ENCODE measurements at places on chromosomes 11 and 22. TPM values are rescaled to one million over a fixed set of nuclear protein-coding genes. Genes with fewer than 3 reads are reported as not detected.
A peak's percentile ranks its signal among the peaks of the same experiment; 100 is the strongest.

The MMP8 gene
- total RNA-seq, result 31.6 TPM

GRCh38 chr11:64802370-64803157 lies 450 bp downstream of the MAP4K2 start:
- no peak for DNase-seq

- no peak for DNase-seq
Measured at GRCh38 chr22:40684728-40685127, 5.4 kb downstream of the MCHR1 start.

GRCh38 chr22:45321827-45322226 lies 12.1 kb downstream of the FAM118A start:
- no peak for DNase-seq

DNA sequence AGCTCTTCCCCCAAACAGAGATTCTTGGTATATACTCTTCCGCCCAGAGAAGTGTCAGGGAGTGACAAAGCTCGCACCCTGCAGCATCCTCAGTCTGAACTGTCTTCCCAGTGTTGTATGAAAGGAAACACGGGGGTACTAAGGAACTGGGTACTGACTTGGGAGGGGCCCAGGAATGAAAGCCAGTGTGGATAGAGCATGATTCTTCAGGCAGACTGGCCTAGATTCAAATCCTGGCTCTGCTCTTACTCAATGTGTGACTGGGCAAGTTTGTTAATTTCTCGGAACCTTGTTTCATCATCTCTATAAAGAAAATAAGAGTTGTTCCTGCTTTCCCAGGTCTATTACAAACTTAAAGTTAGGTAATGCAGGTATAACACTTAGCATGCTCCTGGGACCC lies 266.0 kb upstream of the NARS2 start:
- no peak for DNase-seq

The UBQLN3 gene
- not detected for total RNA-seq

DNA sequence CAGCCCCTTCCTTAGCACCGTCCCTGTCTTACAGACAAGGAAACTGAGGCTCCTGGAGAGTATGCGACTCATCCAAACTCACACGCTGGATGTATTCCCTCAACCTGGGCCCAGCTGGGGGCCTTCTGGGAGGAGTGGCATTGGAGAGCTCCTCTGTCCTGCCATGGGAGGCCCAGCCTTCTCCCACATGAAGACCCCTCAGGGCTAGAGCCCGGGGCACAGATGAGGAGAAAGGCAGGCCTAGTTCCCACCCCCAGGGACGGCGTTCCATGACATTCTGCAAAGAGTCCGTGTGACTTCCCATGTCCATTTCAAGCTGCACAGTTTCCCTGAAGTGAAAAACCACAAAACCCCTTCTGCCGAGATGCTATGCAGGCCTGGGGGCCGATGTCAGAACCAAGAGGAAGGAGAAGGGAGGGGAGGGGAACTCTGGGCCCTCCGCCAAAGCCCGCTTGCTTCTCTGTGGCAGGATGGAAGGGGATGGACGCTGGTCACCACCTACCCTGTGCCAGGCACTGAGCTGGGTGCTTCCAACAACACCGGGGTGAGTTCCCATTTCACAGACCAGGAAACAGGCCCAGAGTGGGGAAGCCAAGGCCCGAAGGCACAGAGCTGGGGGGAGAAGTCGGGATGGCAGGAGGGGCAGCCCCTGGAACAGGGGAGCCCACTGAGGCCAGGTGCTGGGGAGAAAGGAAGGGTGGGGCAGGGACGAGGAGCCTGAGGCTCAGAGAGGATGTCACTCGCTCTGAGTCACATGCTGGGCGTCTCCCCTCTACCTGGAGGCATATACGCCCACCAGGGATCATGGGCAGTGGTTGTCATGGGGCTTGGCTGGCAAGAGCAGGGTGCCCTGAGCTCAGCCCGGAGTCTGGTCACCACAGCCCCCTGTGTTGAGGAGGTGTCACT lies 15.7 kb downstream of the RAC2 start:
- DNase-seq, result no peak

DNA sequence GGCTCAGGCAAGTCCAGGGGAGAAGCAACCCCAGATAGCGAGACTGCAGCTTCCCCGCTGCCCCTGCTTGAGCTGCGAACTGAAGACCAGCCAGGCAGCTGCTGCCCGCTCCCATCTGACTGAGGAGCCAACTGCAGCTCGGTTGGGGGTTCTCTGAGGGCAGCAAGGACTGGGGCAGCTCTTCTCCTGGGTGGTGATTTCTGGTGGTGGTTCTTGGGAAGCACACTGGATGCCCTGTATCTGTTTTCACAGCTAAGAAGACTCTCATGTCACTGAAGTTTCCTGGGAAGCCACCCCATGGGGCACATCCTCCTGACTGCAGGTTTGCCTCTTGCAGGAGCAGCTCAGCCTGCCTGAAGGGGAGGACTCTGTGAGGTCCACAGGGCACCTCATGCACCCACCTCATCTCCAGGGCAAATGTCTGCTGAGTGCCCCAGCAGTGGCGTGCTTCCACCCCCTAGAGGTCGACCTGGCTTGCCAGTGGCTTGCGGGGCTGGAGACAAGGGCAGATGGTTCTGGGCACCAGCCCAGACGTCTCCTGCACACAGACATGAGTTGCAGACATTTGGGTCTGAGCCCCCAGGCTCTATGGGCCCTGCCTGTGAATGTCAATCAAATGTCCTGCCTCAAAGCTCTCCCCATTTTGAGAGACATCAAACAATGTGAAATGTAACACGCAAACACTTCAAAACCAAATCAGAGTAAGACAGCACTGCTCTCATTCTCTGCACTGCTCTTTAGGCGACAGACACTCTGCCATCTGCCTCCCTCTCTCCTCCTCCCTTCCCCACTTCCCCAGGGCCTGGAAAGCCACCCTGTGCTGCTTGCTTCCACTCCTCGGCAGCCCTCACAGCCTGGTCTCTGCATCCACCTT lies 800.9 kb downstream of the BRD1 start:
- peak; percentile 30 for DNase-seq

DNA sequence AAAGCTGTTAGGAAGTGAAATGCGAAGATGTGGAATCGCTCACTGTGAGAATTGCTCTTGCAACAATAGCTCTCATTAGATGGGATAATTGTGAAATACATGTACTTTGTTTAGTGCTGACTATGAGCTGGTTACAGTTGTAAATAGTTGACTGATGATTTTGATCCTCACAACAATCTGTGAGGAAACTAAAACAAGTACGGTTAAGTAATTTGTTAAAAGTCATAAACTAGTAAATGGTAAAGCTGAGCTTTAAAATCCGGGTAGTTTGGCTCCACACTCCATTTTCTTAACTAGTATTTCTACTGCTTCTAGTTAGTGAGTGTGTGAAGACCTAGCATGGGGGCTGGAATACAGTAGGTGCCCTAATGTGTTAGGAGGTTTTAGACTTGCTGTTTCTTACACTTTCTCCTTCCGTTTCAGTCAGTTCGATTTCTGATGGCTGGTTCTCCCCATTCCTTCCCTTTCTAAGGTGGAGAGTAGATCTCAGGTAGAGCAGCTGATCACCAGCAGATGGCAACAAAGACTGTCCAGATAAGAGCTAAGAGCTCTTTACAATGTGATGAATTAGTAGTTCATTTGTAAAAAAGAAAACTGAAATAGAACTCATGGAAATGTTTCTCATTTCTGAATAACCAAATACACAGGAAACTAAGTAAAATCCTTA lies 16.3 kb upstream of the CYP2R1 start:
- peak; percentile 71 for DNase-seq

The CYP2D6 gene
- 0.21 TPM for total RNA-seq

DNA sequence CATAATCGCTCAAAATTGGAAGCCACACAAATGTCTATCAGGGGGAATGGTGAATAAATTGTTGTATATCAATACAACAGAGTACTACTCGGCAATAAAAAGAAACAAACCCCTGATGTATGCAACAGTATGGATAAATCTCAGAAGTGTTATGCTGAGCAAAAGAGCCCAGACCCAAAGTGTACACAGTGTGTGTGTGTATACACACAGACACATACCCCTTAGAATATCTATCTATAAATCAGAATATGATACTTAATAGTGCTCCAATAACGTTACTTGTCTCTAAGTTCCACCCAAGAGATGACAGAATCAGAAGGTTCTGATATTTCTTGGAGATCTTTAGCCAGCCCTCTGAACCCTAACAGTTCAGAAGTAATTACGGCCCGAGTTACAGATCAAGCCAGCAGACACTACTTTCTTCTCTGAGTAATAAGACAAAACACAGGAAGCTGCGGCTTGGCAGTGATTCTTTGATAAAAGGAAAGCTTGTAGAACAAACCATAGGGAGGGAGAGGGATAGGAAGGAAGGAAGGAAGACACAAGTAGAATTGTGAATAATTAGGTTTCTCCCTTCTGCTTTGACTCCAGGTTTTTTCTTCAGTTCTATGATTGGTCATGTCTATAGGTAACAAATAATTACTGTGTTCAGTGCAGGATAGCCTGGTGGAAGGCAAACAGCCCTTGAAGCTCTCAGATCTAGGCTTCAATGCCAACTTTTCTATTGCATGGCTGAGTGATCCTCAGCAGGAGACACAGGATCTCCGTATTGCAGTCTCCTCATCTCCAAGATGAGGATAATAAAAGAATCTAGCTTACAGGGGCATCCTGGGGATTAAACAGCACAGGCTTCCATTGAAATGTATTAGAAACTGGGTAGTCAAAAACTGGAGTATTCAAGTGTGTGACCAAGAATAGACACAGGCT lies 75.6 kb upstream of the TEAD1 start:
- peak; percentile 84 for DNase-seq

- no peak for DNase-seq
Measured at GRCh38 chr11:124179310-124179709, 3.8 kb upstream of the OR10D3 start.

The C11orf91 gene
- not detected for total RNA-seq

DNA sequence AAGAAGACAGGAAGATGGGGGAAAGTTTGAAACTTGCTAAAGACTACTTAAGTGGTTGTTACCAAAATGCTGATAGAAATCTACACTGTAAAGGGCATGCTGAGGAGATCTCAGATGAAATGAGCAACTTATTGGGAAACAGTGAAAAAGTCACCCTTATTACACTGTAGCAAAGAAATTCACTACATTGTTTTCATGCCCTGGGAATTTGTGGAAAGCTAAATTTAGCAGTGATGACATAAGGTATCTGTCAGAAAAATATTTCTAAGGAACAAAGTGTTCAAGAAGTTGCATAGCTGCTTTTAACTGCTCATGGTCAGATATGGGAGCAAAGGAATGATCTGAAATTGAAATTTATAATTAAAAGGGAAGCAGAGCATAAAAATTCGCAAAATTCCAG lies 702.4 kb upstream of the LRRC4C start:
- DNase-seq, result no peak

The SYT7 gene
- total RNA-seq, result 0.69 TPM

The DEPDC7 gene
- total RNA-seq, result 4.4 TPM

GRCh38 chr11:62546929-62547625 lies 471 bp upstream of the AHNAK start:
- no peak for DNase-seq

GRCh38 chr22:40443732-40444131 lies 73.3 kb downstream of the SGSM3 start:
- no peak for DNase-seq

DNA sequence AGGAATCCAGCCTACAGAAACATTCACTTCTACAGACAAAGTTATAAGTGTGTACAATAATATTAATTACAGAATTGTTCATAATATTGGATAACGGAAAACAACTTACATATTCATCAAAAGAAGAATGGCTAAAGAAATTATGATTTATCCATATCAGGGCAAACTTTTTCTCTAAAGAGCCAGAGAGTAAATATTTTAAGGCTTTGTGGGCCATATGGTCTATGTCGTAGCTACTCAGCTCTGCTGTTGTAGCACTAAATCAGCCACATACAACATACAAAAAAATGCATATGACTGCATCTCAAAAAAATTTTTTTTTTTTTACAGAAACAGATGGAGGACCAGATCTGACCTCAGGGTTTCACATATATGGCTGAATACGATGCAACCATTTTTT lies 96.7 kb upstream of the GALNT18 start:
- no peak for DNase-seq

Measured in SK-MEL-5 (cell line).